ENCODE measurements at places on chromosomes 11 and 22.

DNA sequence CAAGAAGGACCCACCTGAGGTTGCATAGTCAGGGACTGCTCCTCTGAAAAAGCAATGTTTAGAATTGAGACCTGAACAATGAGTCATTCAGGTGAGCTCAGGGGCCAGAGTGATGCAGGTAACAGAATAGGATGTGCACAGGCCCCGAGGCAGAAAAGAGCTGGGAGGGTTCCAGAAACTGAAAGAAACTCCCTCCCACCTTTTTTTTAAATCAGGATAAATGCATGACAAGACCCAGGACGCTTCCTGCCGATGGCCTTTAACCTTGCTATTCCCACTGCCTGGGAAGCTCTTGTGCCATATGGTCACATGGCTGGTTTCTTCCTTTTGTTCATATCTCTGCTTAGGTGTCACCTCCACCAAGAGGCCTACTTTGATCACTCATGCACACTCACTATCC lies 214.2 kb upstream of the ZBED5 start:
- DNase-seq: no peak

DNA sequence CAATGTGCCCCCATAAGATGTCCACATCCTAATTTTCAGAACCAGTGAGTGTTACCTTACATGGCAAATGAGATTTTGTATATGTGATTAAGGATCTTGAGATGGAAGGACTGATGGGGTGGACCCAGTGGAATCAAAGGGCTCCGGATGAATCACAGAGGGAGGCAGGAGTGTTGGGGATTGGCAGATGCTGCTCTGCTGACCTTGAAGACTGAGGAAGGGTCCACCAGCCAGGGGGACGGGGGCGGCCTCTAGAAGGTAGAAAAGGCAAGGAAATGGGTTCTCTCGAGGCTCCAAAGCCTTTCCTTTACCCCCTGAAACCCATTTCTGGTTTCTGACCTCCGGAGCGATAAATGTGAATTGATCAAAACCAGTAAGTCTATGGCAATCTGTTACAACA lies 18.8 kb downstream of the TMEM218 start:
- no peak for DNase-seq

DNA sequence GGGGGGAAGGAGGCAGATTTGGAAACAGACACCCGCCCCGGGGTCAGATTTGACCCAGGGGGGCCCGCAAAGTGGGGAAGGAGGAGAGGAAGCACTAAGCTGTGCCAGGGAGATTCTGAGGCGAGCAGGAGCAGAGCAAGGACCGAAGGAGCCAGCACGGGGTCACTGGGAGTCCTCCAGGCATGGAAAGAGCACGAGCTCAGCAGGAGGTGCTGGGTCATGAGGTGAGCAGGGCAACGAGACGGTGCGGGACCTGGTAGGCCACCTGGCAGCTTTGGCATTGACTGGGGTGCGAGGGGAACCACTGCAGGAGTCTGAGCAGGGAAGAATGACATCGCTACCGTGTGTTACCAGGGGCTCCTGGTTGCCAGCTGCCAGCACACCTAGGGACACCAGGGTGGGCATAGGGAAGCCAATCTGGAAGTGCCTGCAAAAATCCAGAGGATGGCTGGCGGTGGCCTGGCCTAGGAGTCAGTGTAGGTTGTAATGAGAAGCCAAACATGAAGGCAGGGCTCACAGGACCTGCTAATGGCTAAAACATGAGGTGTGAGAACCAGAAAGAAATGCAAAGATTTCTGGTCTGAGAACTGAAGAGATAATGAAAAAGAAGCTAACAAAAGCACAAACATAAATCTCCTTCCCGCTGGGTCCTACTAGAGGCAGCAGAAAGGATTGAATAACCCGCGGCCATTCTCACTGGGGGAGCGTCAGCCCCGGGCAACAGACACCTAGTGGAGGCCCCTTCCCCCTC lies 63.5 kb downstream of the MICAL3 start:
- no peak for DNase-seq

DNA sequence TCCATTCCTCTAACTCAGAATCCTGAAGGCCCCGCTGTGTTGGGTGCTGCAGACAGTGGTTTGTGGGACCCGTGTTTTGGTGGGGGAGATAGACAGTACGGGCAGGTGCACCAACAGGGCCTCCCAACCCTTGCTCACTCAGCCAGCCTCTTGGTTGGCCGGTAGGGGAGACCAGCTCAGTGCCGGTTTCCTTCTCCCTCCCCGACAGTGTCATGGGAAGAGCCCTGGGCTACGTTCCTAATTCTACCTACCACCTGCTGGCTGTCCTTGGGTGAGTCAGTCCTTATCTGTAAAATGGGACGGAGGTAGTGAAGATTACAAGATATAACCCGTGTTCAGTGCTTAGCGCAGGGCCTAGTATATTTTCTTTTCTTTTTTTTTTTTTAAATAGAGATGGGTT lies 5.9 kb downstream of the TMEM134 start:
- DNase-seq: no peak

- DNase-seq: peak; percentile 3
Measured at GRCh38 chr11:12724301-12725054, 50.3 kb downstream of the TEAD1 start.

GRCh38 chr22:38796262-38796957 lies 2.5 kb upstream of the DNAL4 start:
- DNase-seq: no peak

DNA sequence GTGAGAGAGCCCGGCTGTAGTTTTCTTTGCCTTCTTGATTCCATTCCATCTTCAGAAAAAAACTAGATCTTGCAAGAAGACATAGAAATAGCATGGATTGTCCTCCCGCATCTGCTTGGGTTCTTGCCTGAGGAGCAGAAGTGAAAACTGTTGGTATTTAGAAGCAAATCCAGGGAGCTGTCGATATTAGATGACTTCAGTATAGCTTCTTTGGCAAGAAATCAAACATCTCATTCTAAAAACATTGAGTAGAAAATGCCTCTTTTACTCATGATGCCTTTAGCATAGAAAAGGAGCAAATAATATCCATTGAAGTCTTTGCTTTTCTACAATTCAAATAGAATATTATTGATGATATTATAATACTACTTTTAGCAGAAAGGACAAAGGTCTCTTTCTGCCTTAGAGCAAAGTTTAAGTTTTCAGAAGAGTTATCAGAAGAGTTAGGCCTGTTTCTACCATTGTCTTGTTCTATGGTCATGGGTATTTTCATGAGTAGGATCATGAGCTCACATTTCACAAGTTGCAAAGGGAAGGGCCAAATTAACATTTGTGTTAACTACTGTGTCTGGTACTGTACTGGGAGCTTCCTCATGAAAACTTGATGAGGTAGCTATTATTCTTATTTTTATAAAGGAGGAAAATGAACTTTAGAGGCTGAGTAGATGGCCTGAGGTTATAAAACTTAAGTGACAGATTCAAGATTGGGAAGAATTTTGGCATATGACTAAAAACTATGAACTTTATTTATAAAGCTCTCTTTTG lies 49.7 kb downstream of the EXT2 start:
- no peak for DNase-seq

- no peak for DNase-seq
Measured at GRCh38 chr11:78210000-78210608, 21.4 kb downstream of the USP35 start.

- DNase-seq: no peak
Measured at GRCh38 chr11:100403816-100404215, 283.3 kb upstream of the ARHGAP42 start.

- no peak for DNase-seq
Measured at GRCh38 chr11:30089921-30090320, 73.1 kb upstream of the KCNA4 start.

DNA sequence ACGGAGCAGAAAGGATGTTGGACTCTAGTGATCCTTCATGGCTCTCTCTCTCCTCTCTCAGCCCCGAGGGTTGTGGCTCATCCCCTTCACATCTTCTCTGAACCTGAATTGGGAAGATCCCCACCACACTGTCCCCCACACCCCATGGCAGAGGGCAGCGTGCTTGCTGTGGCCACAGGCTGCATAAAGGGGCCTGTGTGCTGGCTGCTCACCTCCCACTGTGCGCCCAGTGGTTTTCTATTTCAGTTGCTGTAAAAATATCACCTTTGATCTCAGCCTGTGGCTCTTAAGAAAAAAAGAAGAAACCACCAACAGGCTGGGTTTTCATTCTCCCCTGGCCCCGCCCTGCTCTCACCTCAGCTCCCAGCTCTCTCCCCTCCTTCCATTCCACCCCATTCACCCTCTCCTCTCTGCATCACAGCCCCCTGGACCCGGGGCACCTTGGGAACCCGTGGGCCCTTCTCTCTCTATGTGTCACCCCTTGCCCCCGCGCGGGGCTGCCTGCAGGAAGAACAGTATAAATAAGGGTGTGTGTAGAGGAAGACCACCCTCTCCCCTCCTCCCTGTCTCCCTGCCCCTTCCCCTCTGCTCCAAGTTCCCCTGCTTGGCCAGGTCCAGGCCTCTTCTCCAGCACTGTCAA lies 25.8 kb upstream of the WNT11 start:
- DNase-seq: no peak

DNA sequence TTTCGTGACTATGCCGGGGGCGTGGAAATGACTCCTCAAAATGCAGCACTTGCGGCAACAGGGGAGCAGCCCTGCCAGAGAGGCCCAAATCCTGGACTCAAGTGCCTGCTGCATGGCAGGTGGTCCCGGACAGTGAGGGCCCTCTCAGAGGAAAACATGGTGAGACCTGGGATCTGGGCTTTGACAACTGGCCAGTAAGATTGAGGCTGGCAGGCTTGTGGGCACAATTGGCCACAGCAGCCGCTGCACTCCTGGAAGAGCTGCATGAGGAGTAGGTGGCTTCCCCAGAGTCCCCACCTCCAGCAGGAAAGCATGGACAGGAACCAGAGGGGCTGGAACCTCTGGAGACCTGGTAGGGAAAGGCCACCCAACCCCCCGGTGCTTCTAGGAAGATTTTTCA lies 13.4 kb downstream of the LINC01488 start:
- DNase-seq: no peak

GRCh38 chr22:35708453-35708852 lies 9.2 kb upstream of the APOL5 start:
- no peak for DNase-seq

GRCh38 chr11:8967184-8967583 lies 2.9 kb upstream of the TMEM9B start:
- no peak for DNase-seq

DNA sequence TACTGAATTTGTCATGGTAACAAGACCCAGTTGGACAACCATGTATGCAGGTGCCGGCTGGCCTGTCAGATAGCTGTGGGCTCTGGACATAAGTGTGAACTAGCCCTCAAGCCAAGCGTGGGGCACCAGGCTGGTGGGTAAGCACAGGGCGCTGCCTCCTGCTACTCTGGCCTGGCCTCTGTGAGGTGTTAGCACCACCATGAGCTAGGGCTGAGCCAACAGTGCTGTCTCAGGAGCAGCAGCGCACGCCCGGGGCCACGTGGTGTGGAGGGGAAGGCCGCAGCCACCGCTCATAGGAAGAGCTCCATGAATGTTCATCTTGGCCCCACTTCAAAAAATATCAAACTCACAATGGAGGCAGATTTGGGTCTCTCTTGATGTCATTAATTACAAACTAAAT lies 35.3 kb upstream of the GNB1L start:
- no peak for DNase-seq

GRCh38 chr11:117564321-117564720 lies 232.7 kb downstream of the DSCAML1 start:
- no peak for DNase-seq

DNA sequence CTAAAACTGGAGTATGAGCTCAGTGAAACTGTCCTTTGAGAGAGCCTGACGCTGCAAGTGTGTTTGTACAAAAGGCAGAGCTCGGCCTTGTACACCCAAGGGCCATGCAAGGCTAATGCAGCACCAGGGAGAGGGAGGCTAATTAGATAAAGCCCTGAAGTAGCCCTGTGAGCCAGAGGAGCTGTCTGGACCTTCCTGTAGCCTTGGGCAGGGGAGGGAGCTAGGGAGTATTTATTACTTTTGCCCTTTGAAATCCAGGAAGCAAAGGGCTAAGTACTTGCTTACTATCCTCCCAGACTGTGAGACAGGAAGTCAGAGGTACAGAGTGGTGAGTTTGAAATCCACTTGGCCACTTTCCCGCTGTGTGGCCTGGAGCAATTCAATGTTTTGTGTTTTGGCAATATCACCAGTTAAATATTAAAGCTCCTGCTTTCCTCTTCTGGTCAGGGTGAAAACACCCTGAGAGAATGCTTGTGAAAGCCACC lies 10.2 kb upstream of the LDHA start:
- no peak for DNase-seq

DNA sequence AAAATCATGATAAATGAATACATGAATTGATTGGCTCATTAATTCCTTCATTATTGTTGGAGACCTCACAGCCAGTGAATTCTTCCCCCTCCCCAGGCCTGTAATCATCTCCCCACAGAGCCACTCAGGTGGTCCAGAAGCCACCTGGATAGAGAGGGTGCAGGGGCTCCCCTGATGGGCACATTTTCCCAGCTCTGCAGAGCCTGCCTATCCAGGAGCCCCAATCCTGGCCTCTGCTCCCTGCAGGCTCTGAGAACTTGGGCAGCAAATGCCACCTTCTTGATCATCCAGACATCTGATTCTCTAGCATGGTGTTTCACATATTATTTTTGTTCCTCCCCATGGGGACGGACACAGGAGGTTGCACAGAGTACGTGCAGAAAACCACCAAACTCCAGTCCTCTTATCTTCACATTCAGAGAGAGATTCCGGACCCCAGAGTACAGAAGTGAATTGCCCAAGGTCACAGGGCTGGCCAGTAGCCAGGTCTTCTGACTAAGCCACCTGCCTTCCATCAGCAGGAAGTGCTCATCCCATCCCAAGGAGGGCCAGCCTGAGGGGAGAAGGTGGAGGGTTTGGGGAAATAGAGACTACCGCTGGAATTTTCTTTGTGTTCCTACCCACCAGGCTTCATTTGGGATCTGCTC lies 348.0 kb downstream of the BUD13 start:
- no peak for DNase-seq

DNA sequence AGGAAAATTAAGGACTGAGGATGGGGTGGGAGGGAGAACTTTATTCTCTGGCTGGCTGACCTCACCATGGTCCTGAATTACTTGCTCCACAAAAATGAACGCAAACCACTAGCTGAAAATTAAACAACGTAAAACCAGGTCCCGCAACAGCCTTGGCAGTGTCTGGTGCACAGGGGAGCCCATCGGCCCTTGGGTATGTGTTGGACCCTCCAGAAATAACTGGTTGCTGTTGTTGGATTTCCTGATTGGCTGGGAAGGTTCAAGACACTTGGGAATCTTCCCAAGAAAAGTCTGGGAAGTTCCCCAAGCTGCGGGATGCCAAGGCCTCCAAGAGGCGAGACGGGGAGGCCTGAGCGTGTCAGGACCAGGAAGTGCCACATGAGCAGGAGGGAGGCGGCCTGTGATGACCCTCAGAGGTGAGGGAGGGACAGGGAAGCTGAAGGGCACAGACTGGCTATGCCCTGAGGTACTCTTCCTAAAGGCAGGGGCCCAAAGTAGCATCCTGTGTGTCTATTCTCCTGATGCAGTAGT lies 10.4 kb upstream of the RASL10A start:
- no peak for DNase-seq

DNA sequence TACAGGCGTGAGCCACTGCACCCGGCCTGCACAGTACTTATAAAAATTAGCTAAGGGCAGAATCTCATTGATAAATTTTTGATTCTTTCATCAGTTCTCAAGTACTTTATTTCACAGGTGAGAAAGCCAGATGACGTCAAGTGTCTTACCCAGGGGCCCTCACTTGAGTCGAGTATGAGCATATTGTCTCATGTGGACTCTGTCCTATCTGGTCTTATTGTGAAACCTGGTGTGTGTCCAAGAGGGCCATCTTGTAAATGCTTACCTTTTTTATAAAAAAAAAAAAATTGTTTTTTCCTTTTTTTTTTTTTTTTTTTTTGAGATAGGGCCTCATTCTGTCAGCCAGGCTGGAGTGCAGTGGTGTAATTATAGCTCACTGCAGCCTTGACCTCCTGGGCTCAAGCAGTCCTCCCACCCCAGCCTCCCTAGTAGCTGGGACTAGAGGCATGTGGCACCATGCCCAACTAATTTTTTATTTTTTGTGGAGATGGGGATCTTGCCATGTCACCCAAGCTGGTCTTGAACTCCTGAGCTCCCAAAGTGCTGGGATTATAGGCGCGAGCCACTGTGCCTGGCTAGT lies 6.0 kb downstream of the ACO2 start:
- no peak for DNase-seq

Measured in esophagus squamous epithelium (tissue), 5 donors.